Muscle of back (tissue), 13 donors: ENCODE measurements at places on chromosomes 5 and 9.

DNA sequence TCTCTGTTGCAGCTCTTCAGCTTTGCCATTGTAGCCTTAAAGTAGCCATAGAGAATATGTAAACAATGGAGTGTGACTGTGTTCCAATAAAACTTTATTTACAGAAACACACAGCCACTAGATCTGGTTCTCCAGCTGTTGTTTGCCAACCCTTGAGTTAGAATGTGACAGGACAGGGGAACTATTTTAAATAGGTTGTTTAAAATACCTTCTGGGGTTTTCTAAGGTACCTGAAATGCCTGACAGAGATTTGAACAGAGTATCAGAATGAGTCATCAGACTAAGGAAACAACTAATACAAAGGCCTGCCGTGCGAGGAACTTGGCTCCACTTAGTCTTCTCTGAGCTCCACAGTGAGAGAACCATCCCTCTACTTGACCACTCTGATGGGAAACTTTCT lies 85.4 kb downstream of the HSD17B4 start:
- DNase-seq: no peak

GRCh38 chr9:5516453-5517220 lies 6.3 kb downstream of the PDCD1LG2 start:
- DNase-seq: no peak

GRCh38 chr5:134994560-134995156 lies 27.0 kb downstream of the CATSPER3 start:
- DNase-seq: no peak

GRCh38 chr5:139358064-139358463 lies 16.4 kb downstream of the PAIP2 start:
- no peak for DNase-seq

DNA sequence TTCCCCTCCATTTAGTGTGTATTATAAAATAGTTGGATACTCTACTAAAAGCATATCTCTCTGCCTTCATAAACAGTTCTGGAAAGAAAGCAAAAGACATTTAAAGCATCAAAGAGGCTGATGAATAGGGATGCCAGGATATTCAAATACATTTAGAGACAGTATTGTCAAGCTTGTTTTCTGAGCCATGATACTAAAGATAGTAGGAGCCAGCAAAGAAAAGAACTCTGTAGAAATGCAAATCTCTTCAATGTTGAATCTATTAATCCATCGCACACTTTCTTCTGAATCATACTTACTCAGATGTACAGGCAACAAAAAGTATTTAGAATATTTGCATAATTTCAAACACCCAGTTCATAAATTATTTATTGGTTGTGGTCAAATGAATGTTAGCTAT lies 207.1 kb upstream of the MEF2C start:
- DNase-seq: no peak

- DNase-seq: no peak
Measured at GRCh38 chr9:36457836-36458429, 57.9 kb upstream of the RNF38 start.

DNA sequence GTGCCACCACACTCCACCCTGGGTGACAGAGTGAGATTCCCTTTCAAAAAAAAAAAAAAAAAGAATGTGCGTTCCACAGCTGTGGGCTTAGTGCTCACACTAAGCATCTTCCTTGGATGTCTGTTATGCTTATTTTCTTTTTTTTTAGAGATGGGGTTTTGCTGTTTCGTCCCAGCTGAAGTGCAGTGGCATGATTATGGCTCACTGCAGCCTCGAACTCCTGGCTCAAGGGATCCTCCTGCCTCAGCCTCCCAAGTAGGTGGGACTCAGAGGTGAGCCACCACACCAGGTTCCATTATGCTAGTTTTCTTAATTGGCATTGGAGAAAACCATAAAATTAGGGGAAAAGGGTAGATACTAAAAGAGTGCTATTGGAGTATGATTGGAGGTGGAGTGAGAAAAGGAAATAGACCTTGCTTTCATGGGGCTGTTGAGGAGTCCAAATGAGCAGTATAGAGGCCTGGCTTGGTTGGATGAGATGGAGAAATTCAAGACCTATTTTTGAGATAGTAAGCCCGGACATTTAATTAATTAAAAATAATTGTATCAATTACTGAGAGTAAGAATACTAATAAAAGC lies 978 bp upstream of the BRD3OS start:
- DNase-seq: no peak

DNA sequence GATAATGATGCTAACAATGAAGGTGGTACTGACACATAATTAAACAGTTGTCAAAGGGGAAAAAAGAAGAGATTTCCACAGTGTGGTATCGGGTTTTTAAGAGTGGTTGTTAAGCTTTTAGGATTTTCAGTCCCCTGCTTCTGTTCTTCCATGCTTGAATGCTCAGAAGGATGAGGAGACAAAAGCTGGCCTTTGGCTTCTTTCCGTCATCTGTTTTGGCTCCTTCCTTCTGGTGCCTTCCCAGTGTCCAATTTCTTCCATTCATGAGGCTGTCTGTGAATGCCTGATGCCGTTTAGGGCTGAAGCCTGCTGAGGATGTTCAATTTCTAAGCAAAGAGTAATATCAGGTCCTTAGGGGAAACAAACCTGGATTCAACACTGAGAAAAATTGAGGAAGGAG lies 179.6 kb upstream of the GLRA1 start:
- no peak for DNase-seq

GRCh38 chr5:14503681-14504331 lies 77.8 kb upstream of the OTULINL start:
- DNase-seq: no peak

DNA sequence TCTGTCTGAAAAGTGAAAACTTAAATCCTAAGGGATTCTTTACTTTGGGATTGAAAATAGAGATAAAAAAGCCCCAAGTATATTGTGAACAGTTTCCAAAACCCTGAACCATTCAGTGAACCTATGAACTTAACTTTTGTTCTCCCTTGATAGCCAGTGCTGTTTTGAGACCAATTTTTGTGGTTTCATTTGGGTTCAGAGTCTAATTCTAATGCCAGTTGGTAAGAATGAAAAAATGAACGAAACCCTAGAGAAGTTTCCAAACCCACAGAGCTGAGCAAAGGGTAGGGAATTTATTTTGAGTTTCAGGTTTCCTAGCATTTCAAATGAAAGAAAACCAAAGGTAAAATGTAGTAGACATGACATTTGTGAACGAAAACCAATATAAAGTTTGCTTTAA lies 1366.8 kb downstream of the EFNA5 start:
- no peak for DNase-seq

GRCh38 chr9:131290036-131290766 lies 678 bp downstream of the PLPP7 start:
- peak; percentile 65 for DNase-seq

- no peak for DNase-seq
Measured at GRCh38 chr9:76629205-76629990, 134.8 kb upstream of the PCA3 start.

GRCh38 chr5:73198833-73199592 lies 26.0 kb downstream of the TMEM174 start:
- no peak for DNase-seq

- DNase-seq: no peak
Measured at GRCh38 chr5:173926359-173926758, 38.2 kb downstream of the CPEB4 start.

DNA sequence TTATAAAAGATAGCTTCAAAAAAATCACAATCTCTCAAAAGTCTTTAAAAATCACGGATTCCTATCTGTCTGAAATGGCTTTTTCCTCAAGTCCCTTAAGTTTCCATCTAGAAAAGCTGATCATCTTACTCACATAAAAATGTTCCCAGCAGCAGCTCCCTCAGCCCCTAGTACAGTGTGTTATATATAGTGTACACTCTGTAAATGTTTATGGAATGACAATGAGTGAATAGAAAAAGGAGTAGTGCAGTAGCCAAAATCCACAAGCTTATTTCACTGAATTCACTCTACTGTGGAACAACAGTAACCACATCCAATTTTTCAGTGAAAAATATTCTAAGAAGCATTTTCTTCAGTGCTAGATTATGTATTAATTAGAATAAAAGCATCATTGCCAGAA lies 609.4 kb downstream of the DTWD2 start:
- DNase-seq: peak; percentile 38

GRCh38 chr9:79384091-79384490 lies 187.7 kb upstream of the TLE4 start:
- DNase-seq: no peak

DNA sequence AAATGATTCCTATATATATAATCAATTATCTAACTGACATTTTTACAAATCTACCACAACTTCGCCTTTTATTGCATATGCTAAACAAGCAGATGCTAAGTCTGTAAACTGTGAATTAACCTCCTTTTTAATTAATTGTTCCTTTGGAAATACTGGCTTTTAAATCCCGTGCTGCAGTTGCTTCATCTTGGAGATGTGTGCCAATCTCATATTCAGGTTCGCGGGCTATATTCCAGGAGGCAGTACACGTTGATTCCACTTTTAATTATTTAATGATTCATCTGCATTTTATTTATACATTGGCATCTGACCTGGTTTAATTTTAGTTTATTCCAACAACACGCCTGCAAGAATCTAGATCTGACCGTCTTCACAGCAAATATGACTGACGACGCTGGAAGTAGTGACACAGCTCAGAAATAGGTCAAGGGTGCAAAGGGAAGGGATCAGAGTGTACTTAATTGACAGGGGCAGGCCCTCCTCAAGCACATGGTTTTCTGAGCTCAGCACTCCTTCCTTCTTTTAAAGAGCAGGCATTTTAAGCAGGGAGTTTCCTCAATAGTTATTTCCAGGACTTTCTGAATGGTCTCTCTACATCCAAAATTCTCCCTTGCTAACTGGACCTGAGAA lies 125.2 kb downstream of the GLIS3 start:
- no peak for DNase-seq

GRCh38 chr9:69339620-69340019 lies 14.6 kb downstream of the ENTREP1 start:
- DNase-seq: no peak

GRCh38 chr9:111902391-111903139 lies 6.0 kb downstream of the UGCG start:
- DNase-seq: no peak

- DNase-seq: no peak
Measured at GRCh38 chr5:76468635-76469425, 65.7 kb downstream of the IQGAP2 start.

DNA sequence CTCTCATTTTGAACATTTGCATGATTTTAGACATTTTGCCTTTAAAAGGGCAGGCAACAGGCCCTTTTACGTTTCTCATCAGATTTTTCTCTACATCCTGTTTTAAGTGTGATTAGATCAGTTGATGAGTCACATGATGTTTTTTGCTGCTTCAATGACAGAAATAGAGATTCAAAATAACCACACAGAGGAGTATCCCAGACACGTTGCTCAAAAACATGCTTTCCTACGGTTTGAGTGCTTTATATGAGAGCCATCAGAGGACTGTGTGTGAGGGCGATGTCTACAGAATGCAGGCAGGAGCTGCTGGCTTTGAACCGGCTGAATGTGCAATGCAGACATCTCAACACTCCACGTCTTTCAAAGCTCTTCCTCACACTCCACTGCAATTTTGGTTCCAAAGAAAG lies 42.1 kb downstream of the OTULIN start:
- no peak for DNase-seq

DNA sequence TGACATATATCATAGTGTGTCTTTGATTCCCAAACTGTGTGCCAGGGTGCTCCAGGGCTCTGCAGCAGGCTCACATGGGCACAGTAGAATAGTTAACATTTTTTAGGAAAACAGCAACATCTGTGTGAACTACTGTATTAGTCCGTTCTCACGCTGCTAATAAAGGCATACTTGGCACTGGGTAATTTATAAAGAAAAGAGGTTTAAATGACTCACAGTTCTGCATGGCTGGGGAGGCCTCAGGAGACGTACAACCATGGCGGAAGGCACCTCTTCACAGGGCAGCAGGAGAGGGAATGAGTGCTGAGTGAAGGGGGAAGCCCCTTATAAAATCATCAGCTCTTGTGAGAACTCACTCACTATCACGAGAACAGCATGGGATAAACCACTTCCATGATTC lies 82.7 kb downstream of the EGFLAM start:
- DNase-seq: no peak

DNA sequence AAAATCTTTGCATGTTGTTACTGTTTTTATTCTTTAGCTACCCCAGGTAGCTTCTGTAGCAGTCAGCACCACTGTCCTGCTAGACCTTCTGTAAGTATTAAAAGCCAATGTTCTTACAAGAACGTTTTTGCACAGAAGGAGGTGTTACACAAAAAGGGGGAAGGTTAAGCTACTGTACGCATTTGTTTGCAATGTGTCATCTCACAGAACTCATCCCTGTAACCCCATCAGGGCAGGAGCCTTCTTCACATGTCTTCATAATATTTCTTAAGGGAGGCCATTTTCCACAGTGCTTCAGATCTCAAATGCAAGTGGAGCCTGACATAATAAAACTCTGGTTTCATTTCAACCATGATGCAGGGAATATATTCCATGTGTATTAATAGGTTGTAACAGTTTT lies 67.9 kb downstream of the OSMR start:
- DNase-seq: no peak

GRCh38 chr9:28770827-28771226 lies 1197.5 kb upstream of the C9orf72 start:
- no peak for DNase-seq

GRCh38 chr5:14700478-14701436 lies 36.2 kb downstream of the OTULIN start:
- no peak for DNase-seq

DNA sequence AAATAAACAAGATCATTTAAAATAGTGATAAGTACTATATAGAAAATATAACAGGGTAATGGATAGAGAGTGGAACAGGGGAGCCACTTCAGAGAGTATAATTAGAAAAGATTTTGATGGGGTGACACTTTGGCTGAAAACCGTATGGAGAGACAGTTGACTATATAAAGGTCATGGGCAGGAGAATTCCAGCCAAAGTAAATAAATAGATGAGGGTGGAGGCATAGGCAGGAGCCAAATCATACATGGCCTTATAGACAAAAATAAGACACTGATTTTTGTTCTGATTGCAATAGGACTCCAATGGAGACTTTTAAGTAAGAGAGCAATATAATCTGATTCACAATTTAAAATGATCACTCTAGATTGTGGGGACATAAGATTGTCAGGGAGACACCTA lies 37.5 kb upstream of the NUDT12 start:
- no peak for DNase-seq

- DNase-seq: no peak
Measured at GRCh38 chr5:167264348-167264747, 1027.1 kb upstream of the WWC1 start.

- no peak for DNase-seq
Measured at GRCh38 chr5:115262011-115262320, 711 bp downstream of the PGGT1B start.

GRCh38 chr5:69305512-69305911 lies 27.1 kb downstream of the CCDC125 start:
- no peak for DNase-seq
